ENCODE measurements at places on chromosomes 2 and 18. TPM values are rescaled to one million over a fixed set of nuclear protein-coding genes. Genes with fewer than 3 reads are reported as not detected.

- DNase-seq: peak; percentile 66
These were observed 110.8 kb upstream of the OTOS start for GRCh38 chr2:240250985-240251847.

Gene HOXD13
- 0.20 TPM for polyA plus RNA-seq

Gene TRIM43
- polyA plus RNA-seq: 0.62 TPM

Gene FSHR
- polyA plus RNA-seq: not detected

Gene SLC9A2
- polyA plus RNA-seq: 8.0 TPM

DNA sequence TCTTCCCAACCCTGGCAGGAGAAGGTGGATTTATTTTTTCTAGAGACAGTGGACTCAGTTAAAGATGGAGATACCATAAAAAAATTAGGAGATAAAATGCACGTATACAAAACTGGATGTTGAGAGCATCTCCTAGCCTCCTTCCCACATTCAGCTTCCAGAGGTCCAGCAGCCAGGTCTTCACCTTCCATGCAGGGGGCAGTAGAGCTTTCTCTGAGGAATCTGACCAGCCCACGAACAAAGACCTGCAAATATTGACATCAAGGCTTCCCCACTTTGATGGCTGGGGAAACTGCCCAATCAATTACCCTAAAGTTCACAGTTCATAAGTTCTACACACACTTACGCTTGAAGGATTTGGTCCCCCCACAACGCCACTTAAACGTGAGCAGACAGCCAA lies 24.5 kb downstream of the AQP4 start:
- no peak for DNase-seq

- no peak for DNase-seq
These were observed 6.6 kb downstream of the FECH start for GRCh38 chr18:57579934-57580333.

Gene ST6GAL2
- 24.7 TPM for polyA plus RNA-seq

Gene TMEM198
- polyA plus RNA-seq: 2.5 TPM

- no peak for DNase-seq
These were observed 13.3 kb downstream of the TUBB6 start for GRCh38 chr18:12321333-12321732.

DNA sequence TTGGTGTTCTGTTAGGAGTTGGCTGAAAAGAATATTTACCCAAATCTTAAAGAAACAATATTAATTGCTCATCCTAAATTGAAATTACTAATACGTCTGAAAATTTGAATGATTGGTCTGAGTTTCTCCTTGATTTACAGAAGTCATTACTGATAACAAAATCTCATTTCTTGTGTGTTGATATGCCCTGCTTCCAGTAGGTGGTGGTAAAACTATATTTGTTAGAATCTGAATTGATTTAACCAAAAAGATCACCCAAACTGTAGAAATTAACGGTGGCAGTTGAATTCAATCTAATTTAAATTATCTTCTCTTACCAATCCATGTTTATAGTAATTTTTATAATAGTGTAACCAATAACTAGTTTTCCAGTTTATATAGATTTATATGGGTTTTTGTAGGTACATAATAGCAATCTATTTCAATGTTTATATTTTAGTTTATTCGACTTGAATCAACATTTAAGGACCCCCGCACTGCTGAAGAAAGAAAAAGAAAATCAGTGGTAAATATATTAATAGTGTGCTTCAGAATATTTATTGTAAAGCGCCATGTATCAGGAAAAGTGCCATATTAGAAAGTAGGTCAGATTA lies 38.3 kb downstream of the PAPOLG start:
- DNase-seq: no peak

DNA sequence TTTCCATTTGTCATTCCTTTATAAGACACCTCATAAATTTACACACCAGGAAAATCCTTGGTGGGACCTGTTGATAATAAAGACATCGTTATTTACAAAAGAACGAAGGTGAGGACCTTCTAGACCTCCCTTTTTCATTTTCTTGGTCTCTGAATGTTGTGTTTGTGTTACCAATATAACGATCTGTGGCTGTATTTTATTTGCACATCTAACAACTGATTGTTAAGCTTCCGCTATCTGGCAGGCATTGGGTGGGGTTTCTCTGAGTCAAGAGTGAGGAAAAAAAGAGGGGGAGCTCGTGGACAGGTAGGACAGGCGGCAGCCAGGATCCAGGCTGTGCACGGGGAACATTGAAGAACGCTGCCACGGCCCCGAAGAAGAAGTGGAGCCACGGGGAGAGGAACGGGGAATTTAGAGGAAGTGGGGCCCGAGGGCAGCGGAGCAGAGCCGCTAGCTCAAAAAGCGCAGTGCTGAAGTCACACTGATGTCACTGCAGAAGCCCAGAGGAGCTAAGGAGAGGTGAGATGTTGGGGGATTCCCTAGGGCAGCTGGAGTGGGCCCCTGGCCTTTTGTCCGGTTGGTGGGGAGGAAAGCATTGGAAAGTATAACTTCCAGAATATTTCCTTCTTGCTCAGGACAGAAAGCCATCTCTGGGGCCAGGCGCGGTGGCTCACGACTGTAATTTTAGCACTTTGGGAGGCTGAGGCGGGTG lies 20.9 kb upstream of the DNMT3A start:
- no peak for DNase-seq

- no peak for DNase-seq
These were observed 2.5 kb downstream of the SESTD1 start for GRCh38 chr2:179262077-179262660.

Gene DQX1
- 0.40 TPM for polyA plus RNA-seq

DNA sequence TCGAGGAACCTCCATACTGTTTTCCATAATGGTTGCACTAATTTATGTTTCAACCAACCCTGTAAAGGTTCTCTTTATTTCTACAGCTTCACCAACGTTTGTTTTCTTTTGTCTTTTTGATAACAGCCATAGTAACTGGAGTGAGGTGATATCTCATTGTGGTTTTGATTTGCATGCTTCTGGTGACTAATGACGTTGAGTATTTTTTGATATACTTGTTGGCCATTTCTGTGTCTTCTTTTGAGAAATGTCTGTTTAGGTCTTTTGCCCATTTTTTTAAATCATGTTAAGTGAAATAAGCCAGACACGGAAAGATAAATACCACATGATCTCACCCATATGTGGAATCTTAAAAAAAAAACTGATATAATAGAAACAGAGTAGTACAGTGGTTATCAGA lies 74.8 kb upstream of the SMIM21 start:
- no peak for DNase-seq

DNA sequence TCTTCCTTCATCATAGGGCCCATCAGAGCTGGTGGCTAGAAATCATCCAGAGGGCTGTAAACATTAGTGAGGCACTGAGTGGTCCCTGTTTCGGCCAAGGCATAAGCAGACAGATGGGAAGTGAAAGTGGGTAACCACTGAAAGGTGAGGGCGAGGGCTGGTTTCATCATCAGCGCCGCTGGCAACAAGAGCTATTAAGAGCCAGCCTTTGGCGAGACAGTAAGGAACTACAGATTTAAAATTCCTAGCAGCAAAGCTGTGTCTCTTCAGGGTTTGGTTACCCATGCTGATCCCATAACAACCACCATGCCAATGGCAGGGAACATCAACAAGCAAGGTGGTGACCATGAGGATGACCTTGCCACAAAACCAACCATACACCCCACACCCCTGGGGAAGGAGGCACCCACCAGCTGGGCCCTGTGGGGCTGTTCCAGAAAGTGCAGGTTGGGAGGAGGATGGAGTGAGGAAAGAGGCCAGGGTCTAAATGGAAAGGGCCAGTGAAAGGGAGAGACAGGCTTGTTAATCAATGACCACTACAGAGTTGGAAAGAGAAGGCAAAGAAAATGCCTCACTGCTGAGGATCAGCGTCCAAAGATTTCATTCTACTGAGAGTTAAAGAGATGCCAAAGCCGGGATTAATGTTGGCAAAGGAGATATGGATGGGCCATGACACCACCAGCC lies 9.0 kb upstream of the SLC20A1 start:
- no peak for DNase-seq

Gene POTEC
- 0.03 TPM for polyA plus RNA-seq

DNA sequence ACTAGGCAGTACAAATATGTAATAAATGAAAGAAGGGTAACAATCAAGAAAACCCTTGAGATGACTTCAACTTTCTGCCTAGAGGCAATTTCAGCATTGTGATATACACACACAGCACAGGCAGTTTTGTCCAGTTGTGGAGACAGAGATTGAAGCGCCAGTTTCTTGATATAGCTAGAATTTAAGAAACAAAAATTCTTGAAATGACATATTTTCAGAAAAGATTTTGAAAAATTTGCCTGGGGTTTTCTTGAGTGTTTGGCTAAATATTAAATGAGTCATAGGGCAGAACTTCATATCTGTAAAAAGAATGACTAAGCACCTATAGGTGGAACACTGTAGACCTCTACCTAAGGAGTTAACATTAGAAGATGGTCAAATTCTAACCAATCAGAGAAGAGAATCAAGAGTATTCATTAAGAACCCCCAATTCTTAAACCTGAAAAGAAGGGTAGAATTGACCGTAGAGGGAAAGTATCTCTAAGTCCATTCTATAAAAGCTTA lies 1266.8 kb upstream of the TMEFF2 start:
- DNase-seq: no peak

GRCh38 chr2:10778724-10779115 lies 33.9 kb downstream of the PDIA6 start:
- DNase-seq: no peak

Gene OTOS
- polyA plus RNA-seq: not detected
